Naive thymus-derived CD8-positive, alpha-beta T cell (primary cell): ENCODE measurements at places on chromosomes 2 and 18.

GRCh38 chr18:34758378-34758948 is 48.4 kb downstream of the DTNA start:
- no peak for DNase-seq

DNA sequence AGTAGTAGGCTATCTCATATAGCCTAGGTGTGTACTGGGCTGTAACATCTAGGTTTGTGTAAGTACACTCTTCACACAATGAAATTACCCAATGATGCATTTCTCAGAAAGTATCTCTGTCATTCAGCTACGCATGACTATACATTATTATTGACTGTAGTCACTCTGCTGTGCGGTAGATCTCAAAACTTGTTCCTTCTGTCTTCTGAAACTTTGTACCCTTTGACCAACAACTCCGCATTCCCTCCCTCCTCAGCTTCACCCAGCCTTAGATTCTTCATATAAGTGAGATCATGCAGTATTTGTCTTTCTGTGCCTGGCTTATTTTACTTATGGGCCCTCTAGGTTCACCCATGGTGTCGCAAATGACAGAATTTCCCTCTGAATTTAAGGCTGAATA is 49.0 kb downstream of the TAF1B start:
- DNase-seq: no peak

DNA sequence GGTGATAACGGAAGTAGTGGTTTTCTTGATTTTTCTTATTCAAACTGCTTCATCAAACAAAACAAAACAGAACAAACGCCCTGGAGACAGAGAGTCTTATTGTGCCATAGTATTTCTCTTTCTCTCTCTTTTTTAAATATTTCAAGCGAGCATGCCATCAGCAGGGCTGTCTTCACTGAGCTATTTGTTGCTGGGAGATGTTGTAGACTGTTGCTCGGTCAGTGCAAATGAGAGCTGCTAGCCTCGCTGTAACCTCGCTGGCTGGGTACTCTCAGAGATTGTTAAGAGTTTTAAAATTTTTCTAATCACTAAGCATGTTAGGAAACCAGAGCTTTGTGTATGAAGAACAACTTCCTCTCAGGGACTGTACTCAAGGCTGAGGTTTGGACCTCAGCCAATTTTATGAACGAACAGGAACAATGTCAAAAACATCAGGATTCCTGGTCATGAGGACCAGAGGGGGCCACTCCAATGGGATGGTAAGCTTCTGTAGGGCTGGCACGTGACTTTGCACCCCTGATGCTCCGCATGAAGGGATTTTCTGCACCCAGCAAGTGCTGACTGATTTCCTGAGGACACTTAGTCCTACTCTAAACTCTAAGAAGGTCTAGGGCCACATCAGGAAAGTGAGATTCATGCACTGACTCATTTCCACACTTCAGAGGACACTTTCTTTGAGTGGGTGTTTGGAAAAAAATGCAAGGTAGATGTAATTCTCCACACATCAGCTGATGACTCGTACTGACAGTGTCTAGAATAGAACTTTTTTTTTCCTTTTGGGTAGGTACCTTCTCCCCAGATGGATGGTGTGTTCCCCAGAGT is 59.8 kb upstream of the IL1R1 start:
- DNase-seq: no peak

- DNase-seq: no peak
Observed at GRCh38 chr18:63850020-63850419, 37.5 kb upstream of the SERPINB2 start.

DNA sequence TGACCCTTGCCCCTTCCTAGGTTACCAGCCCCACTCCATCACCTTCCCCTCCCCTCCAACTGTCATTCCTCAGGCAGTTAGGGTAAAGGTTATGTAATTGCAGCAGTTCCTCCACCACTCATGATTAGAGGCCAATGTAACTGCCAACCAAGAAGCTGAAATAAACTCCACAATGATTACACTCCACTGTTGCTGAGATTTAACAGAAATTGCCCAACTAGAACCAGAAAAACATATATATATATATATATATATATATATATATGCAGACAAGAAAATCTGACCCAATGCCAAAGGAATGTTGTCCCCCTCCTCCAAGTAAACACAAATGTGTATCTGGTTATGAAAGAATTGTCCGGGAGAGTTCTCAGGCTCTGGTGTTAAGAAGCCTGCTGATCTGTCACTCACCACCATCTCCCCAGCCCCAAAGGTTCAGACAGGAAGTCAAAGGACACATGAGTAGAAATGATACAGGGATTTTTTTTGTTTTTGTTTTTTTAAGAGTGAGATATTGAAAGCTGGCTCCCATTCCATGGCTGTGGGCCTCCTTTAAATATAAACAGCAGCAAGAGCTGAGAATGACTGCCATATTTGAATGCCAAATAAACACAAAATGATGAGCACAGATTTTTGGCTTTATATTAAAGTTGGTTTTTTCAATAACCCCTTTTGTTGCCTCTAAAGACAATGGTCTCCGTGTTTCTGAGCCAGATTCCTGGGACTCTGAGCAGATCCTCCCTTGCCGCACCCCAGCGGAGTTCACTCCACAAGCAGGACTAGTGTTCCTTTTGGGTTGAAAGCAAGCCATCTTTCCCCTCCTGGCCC is 127.2 kb upstream of the MAPRE2 start:
- DNase-seq: no peak
